ENCODE measurements at places on chromosomes 1 and 21. TPM values are rescaled to one million over a fixed set of nuclear protein-coding genes. Genes with fewer than 3 reads are reported as not detected.

The OR10J1 gene
- total RNA-seq = not detected

DNA sequence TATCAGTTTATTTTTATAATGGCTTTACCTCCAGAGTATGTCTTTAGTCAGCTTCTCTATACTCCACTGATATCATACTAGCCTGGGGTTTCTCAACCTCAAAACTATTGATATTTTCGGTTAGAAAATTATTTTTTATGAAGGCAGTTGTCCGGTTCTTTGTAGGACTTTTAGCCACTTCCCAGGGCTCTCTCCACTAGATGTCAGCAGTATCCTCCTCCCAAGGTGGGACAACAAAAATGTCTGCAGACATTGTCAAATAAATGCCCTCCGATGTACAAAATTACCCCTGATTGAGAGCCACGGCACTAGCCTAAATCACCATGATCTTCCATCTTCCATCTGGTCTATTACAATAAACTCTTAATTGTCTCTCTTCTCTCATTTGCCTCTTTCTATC is 4.1 kb upstream of the GRIK1 start:
- DNase-seq = no peak

DNA sequence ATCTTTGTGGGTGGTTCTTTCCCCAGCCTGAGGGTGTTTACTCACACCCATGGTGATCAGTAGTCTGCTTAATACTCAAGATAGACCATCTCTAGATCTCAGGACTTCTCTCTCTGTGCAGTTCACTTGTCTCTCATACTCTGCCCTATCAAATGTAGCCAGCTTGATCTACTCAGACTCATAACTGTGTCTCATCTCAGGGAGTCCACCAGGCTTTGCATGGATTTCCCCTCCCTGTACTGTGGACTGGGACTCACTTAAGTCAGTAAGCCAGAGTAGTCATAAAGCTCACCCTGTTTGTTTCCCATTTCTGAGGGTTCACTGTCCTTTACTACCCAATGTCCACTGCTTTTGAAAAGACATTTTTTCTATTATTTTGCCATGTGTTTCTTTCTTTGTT is 41.8 kb downstream of the LYPLAL1 start:
- no peak for DNase-seq

DNA sequence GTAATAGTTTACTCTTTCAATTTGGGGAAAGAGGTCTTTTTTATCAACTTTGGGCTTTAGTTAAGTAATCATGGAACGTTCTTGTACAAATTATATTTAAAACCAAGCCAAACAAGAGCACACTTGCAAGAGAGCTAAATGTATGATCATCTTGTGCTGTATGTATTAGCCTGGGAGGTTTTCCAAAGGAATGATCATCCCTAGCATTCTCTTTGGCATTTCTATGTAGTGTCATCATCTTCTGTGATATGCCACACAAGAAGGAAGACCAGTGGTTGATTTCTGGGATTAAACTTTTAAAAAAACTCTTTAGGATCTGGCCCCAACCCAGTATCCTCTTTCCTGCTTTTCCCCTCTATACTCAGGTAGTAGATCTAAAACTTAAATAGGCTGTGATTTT is 38.4 kb upstream of the KCNQ4 start:
- DNase-seq = no peak

DNA sequence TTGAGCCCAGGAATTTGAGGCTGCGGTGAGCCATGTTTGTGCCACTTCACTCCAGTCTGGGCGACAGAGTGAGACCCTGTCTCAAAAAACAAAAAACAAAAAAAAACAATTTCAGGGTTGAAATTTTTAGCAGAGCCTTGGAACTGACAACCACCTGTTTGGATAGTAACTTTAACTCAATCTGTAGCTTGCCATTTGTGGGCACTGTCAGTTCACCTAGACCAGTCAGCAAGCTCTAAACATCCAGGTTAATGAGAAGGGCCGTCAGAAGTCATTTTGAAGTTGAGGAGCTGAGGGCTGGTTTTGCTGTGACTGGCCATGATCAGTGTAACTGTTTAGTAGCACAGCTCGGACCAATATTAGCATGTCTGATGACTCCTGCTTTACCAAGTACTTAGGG is 8.4 kb downstream of the TRAPPC10 start:
- no peak for DNase-seq

The S100A9 gene
- 0.59 TPM for total RNA-seq

The CD247 gene
- total RNA-seq = 0.57 TPM

DNA sequence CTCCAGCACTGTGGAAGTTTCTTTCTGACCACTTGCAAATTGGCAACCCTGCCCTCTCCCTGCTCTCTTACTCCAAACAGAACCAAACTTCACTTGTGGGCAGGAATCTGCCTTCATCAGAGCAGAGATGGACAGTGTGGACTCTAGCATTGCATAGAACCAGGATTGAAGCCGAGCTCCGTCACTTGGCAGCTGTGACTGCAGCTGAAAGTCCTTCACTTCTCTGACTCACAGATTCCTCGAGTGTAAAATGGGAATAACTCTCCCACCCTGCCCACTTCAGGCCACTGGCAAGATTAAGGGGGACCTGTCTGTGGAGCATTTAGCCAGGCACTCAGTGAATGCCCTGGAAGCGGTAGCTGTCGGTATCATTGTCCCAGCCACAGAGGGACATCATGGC is 75.7 kb upstream of the ZBTB40 start:
- DNase-seq = no peak

DNA sequence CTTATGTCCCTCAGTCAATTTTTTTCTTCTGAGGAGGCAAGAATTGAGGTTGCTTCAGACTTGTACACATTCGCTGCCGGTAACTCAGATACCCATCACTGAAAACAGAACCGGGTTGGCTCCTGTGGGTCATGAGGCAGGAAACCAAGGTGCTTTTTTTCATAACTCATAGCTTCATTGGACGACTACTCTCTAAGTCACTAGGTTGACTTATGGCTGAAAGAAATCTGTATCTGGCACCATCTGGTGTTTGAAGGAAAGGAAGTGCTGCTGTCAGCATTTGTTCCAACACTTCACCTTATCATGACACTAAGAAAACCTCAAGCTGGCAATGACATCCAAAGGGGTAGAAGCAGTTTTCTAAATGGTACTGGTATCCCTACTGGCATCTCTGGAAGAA is 82.3 kb downstream of the TBX19 start:
- no peak for DNase-seq

DNA sequence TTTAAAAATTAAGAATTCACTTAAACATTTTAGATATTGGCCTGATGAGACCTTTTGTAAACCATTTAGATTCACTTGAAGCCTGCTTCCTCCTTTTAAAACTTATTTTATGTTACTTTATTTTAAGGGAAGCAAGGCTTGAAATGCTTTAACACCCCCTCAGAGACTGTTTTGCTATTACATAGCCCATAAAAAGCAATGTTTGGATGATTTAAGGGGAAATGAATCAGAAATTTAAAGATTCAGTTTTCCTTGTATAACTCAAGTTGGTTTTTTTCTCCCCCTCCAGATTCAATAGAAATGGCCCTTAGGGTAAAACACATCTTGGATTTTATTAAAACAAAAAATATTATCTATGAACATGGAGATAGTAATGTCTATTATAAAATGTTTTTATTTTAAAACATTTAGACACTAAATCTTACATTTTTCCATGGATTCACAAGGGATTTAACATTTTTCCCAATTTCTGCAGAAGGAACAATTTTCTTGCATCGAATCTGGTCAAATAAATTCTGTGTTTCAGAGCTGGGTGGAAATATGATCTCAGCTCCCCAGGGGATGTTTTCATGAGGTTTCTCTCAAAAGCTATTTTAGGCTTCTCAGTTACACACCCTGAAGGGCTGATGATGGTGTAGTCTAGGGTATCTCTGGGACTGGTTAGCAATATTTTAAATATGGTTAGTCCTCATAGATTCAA is 69.3 kb upstream of the WARS2 start:
- no peak for DNase-seq

DNA sequence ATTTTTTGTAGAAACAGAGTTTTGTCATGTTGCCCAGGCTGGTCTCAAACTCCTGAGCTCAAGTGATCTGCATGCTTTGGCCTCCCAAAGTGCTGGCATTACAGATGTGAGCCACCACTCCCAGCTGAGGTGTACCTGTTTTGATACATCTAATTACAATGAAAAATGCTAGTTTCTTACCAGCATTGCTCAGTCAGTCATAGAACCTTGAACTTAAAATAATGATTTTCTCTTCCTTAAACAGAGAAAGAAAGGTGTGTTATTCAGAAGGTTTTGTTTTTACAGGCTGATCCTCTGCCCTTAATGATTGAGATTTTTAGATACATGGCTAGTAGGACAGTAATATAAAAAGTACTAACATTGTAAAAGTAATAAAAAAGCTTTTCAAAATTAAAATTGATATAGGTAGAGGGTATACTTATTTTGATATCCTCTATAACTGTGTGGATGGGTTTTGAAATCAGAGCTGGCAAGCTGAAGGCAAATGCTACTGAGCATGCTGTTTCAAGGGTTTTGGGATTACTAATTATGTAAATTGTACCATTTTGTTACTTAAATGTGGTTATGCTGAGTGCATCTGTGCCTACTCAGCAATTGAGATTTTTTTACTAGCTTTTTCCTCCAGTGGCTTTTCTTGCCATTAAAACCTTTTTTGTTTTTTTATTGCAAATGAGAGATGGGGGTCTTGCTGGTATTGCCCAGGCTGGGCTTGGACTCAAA is 16.1 kb downstream of the PRRC2C start:
- no peak for DNase-seq

The LIN9 gene
- 9.3 TPM for total RNA-seq

DNA sequence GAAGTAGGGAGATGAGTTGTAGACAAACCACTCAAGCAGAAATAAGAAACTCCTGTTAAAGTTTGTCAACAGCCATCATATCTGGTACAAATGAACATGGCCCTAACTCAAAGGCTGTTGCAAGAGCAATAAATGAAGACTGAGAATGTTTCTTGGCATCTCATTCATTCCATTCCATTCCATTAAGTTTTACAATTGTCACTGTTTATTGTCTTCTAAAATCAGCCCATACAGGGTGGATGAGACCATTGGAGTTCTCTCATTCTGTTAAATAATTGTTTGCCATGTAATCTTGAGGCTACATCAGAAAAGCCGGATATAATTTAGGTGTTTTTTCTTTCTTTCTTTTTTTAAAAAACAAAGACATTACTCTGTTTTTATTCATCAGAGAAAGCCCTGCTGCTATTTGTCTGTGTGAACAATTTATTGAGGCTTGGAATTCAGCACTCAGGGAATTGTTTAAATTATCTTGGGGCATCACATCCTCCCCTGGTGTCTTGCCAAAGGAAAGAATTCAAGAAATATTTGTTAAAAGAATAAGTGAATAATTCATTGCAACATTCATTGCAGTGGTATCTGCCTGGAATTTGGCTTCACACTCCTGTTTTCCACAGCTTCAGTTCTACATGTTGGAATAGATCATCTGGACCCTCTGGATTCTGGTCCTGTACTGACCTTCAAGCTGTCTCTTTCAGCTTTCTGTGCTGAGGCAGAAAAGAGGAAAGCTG is 604.5 kb downstream of the PLPP3 start:
- DNase-seq = no peak

- DNase-seq = no peak
Observed at GRCh38 chr1:191546803-191547202, 611.5 kb upstream of the RGS18 start.

DNA sequence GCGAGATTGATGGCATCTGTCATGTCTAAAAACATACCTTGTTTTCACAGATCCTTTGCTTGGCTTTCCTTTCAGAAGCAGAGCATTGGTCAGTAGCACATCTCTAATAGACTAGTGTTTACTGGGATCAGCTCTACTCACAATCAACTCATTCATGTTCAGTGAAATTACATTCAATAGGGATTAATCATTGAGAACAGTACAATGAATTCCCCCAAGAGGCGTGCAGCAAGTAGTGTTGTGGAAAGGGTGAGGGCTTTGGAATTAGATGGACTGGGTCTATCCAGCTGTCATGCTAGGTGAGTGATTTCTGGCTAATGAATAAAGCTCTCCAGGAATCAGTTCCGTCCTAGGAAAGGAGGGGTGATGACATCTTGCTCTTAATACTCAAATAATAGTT is 155.2 kb upstream of the COA6 start:
- DNase-seq = no peak

DNA sequence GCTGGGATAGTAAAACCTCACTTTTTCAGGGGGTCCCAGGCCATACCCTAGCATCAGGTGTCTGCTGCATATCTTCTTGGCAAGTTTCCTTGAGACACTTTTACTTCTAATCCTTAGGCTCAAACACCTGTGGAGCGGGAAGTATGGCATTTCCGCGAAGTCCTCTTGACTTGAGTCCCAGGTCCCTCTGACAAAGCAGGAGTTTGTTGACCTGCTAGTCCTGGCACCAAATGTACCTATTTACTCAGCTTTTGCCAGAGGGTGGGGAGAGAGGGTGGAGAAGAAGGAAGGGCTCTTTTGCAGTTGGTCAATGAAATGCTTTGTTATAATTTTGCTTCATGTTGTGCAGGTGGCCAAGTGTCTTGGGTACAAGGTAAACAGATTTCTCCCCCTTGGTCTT is 59.7 kb downstream of the CLIC6 start:
- DNase-seq = no peak

The PLK3 gene
- total RNA-seq = 56.1 TPM

- DNase-seq = no peak
Observed at GRCh38 chr1:22808676-22809483, 98.2 kb downstream of the EPHB2 start.

DNA sequence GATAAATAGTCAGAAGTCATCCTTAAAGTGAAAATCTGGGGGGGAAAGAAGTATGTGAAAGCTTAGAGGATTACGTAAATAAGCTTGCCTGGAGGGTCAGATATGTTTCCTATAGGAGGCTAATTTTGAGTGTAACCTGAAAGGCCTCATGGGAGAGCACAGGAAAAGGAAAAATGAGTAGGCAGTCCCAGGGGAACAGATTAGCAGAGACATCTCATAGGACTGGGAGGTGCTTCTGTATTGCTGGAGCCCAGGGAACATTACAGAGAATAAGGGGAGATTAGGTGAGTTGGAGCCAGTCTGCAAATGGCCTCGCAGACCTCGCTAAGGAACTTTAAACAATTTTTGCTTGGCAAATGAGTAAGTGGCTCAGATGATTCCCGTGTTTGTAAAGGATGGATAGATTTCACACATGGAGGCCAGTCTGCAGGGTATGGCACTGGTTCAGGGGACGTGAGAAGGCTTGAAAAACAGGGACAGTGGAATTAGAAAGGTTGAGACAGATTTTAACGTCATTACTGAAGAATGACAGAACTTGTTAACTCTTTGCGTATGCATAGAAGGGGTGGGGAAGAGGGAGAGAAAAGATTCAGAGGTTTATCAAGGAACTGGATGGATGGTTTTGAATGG is 149.1 kb downstream of the GREM2 start:
- DNase-seq = no peak

The MMEL1 gene
- 2.7 TPM for total RNA-seq

The ATP1A2 gene
- not detected for total RNA-seq

- no peak for DNase-seq
Observed at GRCh38 chr1:11691302-11691914, at the start of gene DRAXIN. Gene DRAXIN, plus strand, starts transcription at chr1:11691710. Its CDS starts 14,549 bp downstream, at chr1:11706259.

The C8B gene
- 0.10 TPM for total RNA-seq

The ADIPOR1 gene
- 89.8 TPM for total RNA-seq

GRCh38 chr1:232974971-232975370 is 24.6 kb downstream of the NTPCR start:
- no peak for DNase-seq

- DNase-seq = no peak
Observed at GRCh38 chr1:56097713-56098112, 481.6 kb downstream of the PLPP3 start.

The RNF186 gene
- total RNA-seq = not detected

The IFFO2 gene
- 15.6 TPM for total RNA-seq

The LDLRAD2 gene
- total RNA-seq = not detected

GRCh38 chr1:46406881-46407608 is 12.9 kb downstream of the FAAH start:
- no peak for DNase-seq

Data from HCT116 (cell line).